Activated CD8-positive, alpha-beta memory T cell treated with anti-CD3 and anti-CD28 coated beads for 36 hours (primary cell): ENCODE measurements at places on chromosomes 16 and 17. TPM values are rescaled to one million over a fixed set of nuclear protein-coding genes. Genes with fewer than 3 reads are reported as not detected.

The BICDL2 gene
- total RNA-seq = 0.17 TPM

The KCNH4 gene
- 1.2 TPM for total RNA-seq

The GUCY2D gene
- not detected for total RNA-seq

The ALDOC gene
- total RNA-seq = 36.2 TPM

The SNAI3 gene
- total RNA-seq = 2.3 TPM

The TAT gene
- total RNA-seq = not detected

The PDIA2 gene
- total RNA-seq = not detected

The SOST gene
- total RNA-seq = not detected

The SMIM5 gene
- 0.25 TPM for total RNA-seq

The ARL6IP1 gene
- 88.6 TPM for total RNA-seq

The TBC1D26 gene
- total RNA-seq = 0.08 TPM

The SOCS7 gene
- total RNA-seq = 19.9 TPM

The FOXO3B gene
- total RNA-seq = 6.2 TPM

The GPR142 gene
- total RNA-seq = not detected

The CDC6 gene
- total RNA-seq = 121 TPM

The CCL17 gene
- 5.3 TPM for total RNA-seq

The WNT3 gene
- total RNA-seq = not detected

The APOBR gene
- total RNA-seq = 8.2 TPM

The DNAH17 gene
- total RNA-seq = 0.08 TPM

The CUEDC1 gene
- total RNA-seq = not detected

The OR3A2 gene
- total RNA-seq = 5.6 TPM

The SPIRE2 gene
- 0.78 TPM for total RNA-seq

The TSPOAP1 gene
- total RNA-seq = 7.3 TPM

The CD300LG gene
- total RNA-seq = not detected

The AATK gene
- 0.15 TPM for total RNA-seq

The NGFR gene
- not detected for total RNA-seq

The ATF7IP2 gene
- total RNA-seq = 12.4 TPM

The SDR42E1 gene
- 9.4 TPM for total RNA-seq

The STX1B gene
- 0.15 TPM for total RNA-seq

The CACNG3 gene
- not detected for total RNA-seq

The KLHL11 gene
- 23.8 TPM for total RNA-seq

The AGRP gene
- total RNA-seq = not detected

The ZNF385C gene
- not detected for total RNA-seq

The CDR2L gene
- 2.0 TPM for total RNA-seq

The KRTAP1-5 gene
- total RNA-seq = not detected

The KRT20 gene
- total RNA-seq = not detected

The PYY gene
- total RNA-seq = not detected

The MRM1 gene
- total RNA-seq = 26.6 TPM

The SPATA32 gene
- total RNA-seq = 0.25 TPM

The MEOX1 gene
- 0.42 TPM for total RNA-seq

The EME1 gene
- total RNA-seq = 28.1 TPM

The MAF gene
- total RNA-seq = 47.0 TPM

The PIMREG gene
- 3.3 TPM for total RNA-seq
